AG08395 (cell line): ENCODE measurements at places on chromosomes 13 and 19.
A peak's percentile ranks its signal among the peaks of the same experiment; 100 is the strongest.

- DNase-seq: no peak
Observed at GRCh38 chr13:75325711-75326110, 156.3 kb downstream of the TBC1D4 start.

- DNase-seq: no peak
Observed at GRCh38 chr13:78806457-78806856, 147.5 kb upstream of the OBI1 start.

GRCh38 chr13:99227909-99228688 is 27.4 kb downstream of the UBAC2 start:
- DNase-seq: no peak

DNA sequence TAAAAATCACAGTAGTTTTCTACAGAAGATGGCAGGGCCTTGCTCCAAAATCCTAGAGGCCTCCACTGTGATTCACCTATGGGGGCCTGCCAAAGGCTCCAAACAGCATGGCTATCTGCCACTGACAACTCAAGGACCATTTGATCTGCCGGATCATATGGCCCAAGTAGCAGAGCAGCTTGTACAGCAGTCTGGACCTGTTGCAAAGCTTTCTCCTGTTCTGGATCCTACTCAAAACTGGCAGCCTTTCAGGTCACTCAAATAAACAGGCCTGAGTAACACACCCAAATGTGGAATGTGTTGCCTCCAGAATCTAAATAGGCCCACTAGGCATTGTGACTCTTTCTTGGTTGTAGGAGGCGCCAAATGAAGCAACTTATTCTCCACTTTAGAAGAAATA is 1049.3 kb downstream of the PCDH9 start:
- DNase-seq: no peak

GRCh38 chr19:3184847-3185460 is 776 bp upstream of the NCLN start:
- peak; percentile 48 for DNase-seq

DNA sequence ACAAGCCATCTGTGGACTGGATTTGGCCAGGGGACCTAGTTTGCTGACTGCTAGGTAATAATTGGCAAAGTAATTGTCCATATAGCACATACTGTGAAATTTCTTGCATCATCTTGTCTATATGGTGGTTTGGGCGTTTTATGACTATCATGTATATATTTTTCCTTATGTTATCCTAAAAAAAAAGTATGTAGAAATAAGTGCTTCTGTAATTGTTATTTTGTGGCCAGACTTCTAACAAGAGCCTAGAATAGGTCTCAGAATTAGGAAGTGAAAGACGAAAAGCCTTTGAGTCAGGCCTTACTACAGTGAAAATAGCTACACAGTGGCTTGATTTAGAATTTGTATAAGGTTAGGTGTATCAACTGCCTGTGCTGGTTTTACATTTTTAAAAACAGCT is 4.2 kb downstream of the FNDC3A start:
- no peak for DNase-seq

DNA sequence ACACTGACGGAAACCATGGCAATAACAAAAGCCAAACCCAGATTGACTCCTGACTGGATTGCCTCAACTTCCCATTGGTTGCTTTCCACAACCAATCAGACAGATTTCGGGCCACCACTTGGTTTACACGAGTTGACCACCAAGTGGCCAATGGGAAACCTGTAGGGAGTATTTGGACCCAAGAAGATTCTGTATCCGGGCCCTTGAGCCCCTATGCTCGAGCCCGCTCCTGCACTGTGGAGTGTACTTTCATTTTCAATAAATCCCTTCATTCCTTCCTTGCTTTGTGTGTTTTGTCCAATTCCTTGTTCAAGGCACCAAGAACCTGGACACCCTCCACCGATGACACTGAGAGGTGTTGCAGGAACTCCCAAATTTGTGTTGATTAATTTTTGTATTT is 24.1 kb upstream of the URI1 start:
- DNase-seq: no peak

DNA sequence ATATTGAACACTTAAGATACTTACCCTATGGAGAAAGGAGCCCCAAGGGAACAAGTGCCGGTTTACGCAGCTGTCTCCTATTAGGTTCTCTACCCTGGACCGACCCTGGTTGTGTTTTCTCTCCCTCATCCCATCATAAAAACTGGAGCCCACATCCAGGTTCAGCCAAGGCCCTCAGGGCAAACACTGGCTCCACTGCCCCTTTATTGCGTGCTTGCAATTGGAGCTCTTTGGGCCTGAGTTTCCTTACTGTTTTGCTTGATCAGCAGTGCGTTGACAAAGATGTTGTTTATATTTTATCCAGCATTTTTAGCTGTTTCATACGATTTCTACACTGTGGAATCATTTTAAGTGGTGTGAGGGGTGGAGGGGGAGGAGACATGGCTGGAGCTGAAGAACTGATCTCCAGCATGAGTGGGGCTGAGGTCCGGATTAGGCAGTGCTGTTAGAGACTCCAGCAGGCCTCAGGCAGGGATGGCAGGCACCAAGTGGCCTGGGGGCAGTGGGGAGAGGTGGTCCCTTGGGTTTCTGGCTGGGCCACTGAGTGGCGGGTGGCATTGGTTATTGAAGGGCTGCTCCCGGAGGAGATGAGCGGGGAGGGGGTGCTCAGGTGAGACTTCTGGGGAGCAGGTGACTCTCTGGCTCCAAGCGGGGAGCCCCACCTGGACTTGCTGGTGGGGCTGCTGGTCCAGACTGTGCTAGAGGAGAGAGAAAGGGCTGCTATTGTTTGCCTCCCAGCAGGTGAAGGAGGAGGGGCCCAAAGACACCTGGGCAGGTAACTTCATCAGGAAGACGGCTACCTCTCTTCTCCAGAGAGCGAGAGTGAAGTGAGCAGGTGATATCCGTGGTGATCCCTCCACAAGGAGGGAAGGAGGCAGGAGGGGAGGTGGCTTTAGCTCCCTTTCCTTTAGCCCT is 62.4 kb upstream of the RNF113B start:
- DNase-seq: no peak

DNA sequence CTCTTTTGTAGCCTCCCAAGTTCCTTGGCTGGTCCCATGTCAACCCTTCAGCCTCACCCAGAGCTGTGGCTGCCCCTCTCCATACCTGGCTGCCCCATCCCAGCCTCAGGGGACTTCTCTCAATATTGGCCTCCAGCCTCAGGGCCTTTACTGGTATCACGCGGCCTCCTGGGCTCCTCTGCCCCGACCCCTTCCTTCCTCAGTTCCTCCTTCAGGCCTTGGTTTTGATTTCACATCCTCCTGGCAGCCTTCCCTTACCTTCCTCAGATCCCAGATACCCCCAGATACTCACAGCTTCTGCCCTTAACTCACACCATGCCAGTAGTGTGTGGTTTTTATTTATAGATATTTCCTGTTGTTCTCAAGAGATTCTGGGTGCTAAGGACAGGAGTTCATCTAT is 12.8 kb upstream of the SCN1B start:
- no peak for DNase-seq

GRCh38 chr19:6414793-6415590 is 9.6 kb downstream of the KHSRP start:
- no peak for DNase-seq

GRCh38 chr19:9953802-9954542 is 17.7 kb upstream of the OLFM2 start:
- DNase-seq: no peak

DNA sequence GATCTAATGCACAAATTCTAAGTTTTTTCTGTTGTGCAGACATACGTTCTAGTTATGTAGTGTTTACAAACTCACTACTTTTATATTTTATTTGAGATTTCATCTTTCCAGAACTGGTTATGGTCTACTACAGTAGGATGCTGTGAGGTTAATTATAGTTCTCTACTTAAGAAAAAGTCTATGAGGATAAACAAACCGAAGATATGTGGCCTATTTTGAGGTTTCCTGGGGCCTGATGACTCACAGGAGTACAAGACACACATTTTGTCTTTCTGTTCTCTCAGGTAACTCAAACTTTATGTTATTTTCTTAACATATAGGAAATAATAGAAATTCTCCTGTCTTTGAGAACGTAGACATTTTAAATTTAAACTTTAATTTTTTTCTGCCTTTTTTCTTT is 45.1 kb downstream of the PCDH20 start:
- DNase-seq: no peak

- no peak for DNase-seq
Observed at GRCh38 chr19:4044990-4045465, 21.7 kb downstream of the ZBTB7A start.

GRCh38 chr13:38308736-38309135 is 40.9 kb upstream of the UFM1 start:
- DNase-seq: peak; percentile 5

DNA sequence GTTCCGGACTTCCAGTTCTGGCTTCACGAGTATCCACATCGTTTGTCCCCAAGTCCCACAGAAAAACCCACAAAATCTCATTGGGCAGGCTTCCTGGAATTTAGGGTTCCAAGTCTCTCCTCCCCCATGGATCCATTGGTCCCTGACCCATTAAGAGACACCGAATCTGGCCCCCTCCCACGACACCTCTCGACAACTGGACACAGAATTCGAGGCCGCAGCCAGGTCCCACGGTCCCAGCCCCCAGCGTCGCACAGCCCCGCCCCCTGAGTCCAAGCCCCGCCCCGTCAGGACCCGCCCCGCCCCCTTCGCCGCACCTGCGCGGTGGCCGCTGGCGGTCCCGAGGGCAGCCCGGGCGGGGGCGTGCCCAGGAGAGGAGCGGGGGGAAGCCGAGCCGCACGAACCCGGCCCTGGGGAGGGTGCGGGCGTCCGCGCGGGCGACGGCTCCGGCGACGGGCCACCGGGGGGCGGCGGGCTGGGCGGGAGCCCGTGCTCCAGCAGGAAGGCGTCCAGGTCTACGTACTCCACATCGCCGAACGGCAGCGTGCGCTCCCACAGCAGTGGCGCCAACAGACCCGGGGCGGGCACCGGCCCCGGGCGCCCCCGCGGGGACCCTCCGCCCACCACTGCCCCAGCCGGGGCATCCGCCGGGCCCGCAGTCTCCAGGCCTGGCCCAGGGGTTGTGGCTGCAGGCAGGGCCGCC is 1.8 kb downstream of the DBP start:
- DNase-seq: peak; percentile 67

GRCh38 chr13:30923418-30923817 is 9.0 kb upstream of the TEX26 start:
- DNase-seq: no peak

DNA sequence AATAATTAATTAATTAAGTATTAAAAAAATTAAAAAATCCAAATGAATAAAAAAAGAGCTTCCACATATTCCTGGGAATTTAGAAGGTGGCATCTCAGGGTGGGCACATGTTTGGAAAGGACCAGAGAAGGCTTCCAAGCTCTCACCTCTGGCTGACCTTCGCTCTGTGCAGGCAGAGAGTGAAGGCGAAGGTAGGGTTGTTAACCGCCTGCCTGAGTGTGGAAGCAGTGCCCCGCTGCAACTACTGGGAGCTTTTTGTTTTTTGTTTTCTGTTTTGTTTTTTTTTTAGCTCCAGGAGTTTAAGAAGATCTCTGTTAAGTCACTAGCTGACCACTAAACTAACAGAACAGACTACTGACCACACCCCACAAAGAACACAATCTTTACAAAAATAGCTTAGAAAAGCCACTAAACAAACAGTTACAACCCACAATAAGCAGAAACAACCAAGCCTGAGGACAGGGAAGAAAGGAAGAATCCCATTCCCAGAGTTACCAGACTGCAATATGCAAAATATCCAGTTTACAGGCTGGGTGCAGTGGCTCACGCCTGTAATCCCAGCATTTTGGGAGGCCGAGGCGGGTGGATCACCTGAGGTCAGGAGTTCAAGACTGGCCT is 11.4 kb downstream of the ZNF541 start:
- no peak for DNase-seq

DNA sequence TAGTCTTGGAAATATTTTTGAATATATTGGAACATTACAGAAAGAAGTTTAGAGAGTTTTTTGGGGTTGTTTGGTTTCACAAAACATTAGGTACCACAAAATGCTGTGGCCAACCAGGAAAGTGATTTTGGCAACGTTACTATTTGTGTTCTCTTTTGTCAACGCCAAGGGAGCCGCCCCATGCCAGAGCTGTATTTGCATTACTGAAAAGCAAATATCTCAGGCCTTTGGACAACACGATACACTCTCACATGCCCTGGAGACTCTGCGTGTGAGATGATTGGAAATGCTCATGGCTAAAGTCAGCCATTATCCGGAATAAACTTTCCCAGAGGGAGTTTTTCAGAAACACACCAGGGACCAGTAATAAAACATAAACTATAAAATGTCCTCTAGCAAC is 324.6 kb downstream of the SHISA2 start:
- no peak for DNase-seq

- no peak for DNase-seq
Observed at GRCh38 chr13:41354416-41354815, 43.3 kb downstream of the NAA16 start.

DNA sequence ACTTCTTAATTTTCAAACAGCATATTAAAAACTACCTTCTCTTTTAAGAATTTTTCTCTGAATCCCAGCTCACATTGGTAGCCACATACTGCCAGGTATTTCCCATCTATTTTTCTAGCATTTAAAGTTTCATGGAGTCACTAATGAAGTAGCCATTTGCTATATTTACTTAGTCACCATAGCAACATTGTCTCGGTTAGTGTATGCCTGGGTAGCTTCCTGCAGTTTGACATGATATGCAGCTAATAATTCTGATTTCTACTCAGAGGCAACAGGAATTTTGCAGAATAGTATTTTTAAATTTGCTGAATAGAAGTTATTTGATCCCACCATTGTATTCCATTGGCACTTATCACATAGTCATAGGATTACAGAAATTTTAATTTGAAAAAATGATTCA is 30.9 kb upstream of the KCTD4 start:
- peak; percentile 14 for DNase-seq

GRCh38 chr13:49062297-49062896 is 86.7 kb downstream of the FNDC3A start:
- no peak for DNase-seq

- no peak for DNase-seq
Observed at GRCh38 chr13:99693852-99694611, 192.8 kb downstream of the TM9SF2 start.

DNA sequence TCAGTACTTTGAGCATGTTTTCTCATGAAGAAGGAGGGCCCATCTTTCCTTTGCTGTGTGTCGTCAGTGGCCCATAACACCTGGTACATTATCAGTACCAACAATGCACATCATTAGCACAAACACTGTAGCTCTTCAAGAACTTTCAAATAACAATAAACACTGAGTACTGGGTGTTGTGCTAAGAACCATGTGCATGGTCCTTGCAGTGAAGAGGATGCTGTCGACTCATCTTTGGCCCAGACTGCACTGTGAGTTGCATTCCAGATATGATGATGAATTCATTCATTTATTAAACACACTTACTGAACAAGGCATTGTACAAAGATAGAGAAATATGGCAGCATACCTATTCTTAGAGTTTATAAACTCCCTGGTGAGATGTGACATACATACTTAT is 55.8 kb downstream of the FLT3 start:
- peak; percentile 31 for DNase-seq
